ENCODE measurements at places on chromosomes 16 and 17. TPM values are rescaled to one million over a fixed set of nuclear protein-coding genes. Genes with fewer than 3 reads are reported as not detected.

The PLA2G10 gene
- 7.1 TPM for total RNA-seq

- no peak for DNase-seq
These were observed 15.0 kb downstream of the OGFOD1 start for GRCh38 chr16:56466344-56466743.

The CIITA gene
- total RNA-seq, result 119 TPM

GRCh38 chr16:3776316-3776715 is 59.0 kb upstream of the TRAP1 start:
- DNase-seq, result peak; percentile 81

The CNOT1 gene
- total RNA-seq, result 172 TPM

Data from lower lobe of right lung (tissue), 2 donors.